Endodermal cell (in vitro differentiated cells): ENCODE measurements at places on chromosomes 16 and 17. TPM values are rescaled to one million over a fixed set of nuclear protein-coding genes. Genes with fewer than 3 reads are reported as not detected.

GRCh38 chr16:19382887-19383816 lies 34.5 kb upstream of the TMC5 start:
- no peaks in the 10 kb centered on the region for H3K36me3 ChIP-seq
- H3K27ac ChIP-seq = no peak overlapping the region
- peaks cover 3% of the 10 kb centered on the region for H3K4me1 ChIP-seq
- no peaks in the 10 kb centered on the region for H3K27me3 ChIP-seq

DNA sequence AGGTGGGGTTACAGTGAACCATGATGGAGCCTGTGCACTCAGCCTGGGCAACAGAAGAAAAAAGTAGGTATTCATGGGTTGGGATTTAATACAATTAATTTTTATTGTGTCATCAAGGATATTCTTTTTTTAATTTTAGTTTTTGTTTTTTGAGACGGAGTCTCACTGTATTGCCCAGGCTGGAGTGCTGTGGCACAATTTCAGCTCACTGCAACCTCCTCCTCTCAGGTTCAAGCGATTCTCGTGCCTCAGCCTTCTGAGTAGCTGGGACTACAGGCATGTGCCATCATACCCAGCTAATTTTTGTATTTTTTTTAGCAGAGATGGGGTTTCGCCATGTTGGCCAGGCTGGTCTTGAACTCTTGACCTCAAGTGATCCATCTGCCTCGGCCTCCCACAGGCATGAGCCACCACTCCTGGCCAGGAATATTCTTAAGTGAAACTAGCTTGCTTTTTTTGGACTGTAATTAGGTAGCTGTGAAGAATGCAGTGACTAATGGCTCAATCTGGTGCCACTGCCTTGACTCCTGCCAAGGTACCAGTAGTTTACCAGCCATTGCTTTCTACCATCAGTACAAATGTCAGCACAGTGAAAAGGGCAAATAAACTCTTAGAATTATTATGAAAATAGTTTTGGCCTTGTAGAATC lies 4.8 kb downstream of the PPM1D start:
- peak overlapping the region; percentile 99 for H3K4me3 ChIP-seq
- no peak for DNase-seq
- no peaks in the 10 kb centered on the region for H3K4me1 ChIP-seq
- H3K27me3 ChIP-seq = no peaks in the 10 kb centered on the region
- no peaks in the 10 kb centered on the region for H3K36me3 ChIP-seq

DNA sequence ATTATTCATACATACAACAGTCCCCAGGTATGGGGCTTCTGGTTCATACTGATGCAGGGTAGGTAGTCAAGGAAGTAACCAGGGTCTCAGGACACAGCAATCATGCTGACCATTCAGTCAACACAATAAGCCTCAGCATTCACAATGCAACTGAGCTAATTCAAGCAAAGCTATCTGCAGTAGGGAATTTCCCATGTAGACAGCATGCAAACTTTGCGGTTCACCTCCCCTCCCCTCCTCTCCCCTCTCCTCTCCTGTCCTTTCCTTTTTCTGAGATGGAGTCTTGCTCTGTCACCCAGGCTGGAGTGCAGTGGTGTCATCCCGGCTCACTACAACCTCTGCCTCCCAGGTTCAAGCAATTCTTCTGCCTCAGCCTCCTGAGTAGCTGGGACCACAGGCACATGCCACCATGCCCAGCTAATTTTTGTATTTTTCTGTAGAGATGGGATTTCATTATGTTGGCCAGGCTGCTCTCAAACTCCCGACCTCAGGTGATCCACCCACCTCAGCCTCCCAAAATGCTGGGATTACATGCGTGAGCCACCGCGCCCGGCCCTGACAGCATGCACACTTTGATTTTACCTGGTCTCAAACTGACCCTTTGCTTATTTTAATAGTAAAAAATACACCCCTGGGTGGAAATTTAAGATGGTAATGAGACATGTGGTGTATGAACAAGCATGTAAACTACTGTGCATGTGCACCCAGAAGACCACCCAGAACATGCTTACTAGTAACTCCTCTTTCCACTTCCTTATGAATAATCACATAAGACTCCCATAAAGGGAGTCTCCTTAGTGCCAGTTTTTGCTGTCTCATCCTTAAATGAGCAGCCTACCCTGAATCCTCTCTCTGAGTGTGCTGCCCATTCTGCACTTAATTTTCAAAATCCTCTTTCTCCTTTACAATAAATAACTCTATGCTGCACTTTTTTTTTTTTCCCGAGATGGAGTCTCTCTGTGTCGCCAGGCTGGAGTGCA lies 9.3 kb upstream of the RNF135 start:
- H3K36me3 ChIP-seq = no peaks in the 10 kb centered on the region
- H3K4me1 ChIP-seq = no peaks in the 10 kb centered on the region
- no peak overlapping the region for H3K27ac ChIP-seq
- no peak overlapping the region for H3K4me3 ChIP-seq
- no peaks in the 10 kb centered on the region for H3K27me3 ChIP-seq
- DNase-seq = peak; percentile 49

GRCh38 chr16:23317751-23318150 lies 15.6 kb downstream of the SCNN1B start:
- H3K27me3 ChIP-seq = no peaks in the 10 kb centered on the region
- H3K4me3 ChIP-seq = no peak overlapping the region
- no peak for DNase-seq
- H3K36me3 ChIP-seq = no peaks in the 10 kb centered on the region
- no peak overlapping the region for H3K27ac ChIP-seq
- no peaks in the 10 kb centered on the region for H3K4me1 ChIP-seq

DNA sequence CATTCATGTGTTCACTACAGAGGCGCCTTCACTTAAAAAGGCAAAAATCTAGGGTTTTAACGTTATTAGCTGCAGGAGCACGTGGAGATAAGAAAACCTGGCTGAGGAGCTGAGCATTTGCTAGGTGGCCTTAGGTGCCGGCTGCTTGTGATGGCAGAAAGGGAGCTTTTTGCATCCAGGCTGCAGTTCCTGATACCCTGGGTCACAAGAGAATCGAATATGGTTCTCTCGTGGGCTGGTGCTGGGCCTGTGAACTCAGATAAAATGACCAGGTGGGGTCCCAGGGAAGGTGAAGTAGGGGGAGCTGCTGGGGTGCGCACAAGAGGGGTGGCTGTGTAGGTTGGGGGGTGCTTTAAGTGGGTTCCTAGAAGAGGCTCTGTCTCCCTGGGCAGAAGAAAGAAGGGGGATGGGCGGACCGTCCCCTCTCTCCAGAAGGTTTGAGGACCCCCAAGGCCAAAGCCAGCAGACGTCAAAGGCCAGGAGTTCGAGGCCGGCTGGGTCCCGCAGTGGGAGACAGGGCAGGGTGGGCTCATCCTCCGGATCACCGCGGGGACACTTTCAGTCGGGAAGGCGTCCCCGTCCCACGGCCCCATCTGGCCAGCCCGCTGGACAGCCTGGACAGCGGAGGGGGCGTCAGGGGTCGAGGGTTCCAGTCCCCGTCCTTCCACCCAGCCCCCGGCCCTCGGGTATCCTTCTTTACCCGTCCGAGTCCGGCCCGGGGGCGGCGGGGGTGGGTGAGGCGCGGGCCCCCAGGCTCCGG lies 740 bp upstream of the CMIP start:
- no peaks in the 10 kb centered on the region for H3K36me3 ChIP-seq
- peaks cover 19% of the 10 kb centered on the region for H3K27me3 ChIP-seq
- H3K4me3 ChIP-seq = peak overlapping the region; percentile 70
- peak; percentile 71 for DNase-seq

ALDOA gene
- 652 to 2,586 TPM (median 705 TPM) in 3 replicates for total RNA-seq

KCNJ18 gene
- total RNA-seq = not detected in 3 replicates

RASL10B gene
- 26.1 and 28.6 TPM in 2 replicates for total RNA-seq

DNA sequence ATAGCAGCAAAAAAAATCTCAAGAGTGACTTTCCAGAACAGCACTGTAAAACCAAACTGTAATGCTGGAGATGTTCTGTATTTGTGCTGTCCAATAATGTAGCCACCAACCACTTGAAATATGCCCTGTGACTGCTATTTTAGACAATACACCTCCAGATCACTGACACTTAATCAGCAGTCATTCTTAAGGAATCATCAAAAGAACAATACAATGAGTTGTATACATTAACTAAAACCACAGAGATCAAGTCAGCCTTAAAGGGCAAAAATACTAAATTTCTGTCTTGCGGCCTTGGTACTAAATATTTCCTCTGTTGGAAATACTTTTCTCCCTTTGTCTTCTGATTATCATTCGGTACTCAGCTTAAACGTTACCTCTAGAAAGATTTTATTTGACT lies 33.6 kb upstream of the ANKFY1 start:
- peaks cover 79% of the 10 kb centered on the region for H3K36me3 ChIP-seq
- H3K27me3 ChIP-seq = no peaks in the 10 kb centered on the region
- no peak overlapping the region for H3K4me3 ChIP-seq
- H3K27ac ChIP-seq = no peak overlapping the region

GRCh38 chr16:6498858-6499257 lies 833.8 kb upstream of the RBFOX1 start:
- no peak overlapping the region for H3K27ac ChIP-seq
- H3K4me3 ChIP-seq = no peak overlapping the region
- H3K36me3 ChIP-seq = no peaks in the 10 kb centered on the region
- no peak for DNase-seq

UTS2R gene
- total RNA-seq = 0.29 and 0.40 TPM in 2 replicates

DNA sequence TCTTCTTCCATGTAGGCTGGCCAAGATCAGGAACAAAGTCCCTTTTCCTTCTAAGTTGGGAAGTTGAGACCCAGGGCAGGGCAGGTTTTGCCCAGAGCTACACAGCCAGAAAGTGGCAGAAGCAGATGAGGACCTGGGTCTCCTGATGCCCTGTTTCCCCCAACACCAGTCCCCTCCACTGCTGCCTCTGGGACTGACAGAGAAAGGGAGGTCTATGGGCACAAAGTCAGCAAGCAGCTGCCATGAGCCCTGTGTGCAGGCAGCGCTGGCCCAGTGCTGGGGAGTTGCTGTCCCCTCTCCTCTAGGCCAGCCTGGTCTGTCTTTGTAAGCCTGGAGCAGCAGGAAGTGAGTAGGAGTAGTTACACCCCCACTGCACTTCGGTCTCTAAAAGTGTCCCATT lies 46.9 kb upstream of the NKD1 start:
- H3K27ac ChIP-seq = no peak overlapping the region
- H3K4me1 ChIP-seq = peaks cover 2% of the 10 kb centered on the region
- DNase-seq = peak; percentile 25
- no peaks in the 10 kb centered on the region for H3K27me3 ChIP-seq

GRCh38 chr17:879546-880442 lies 97.6 kb downstream of the MRM3 start:
- H3K36me3 ChIP-seq = peaks cover 38% of the 10 kb centered on the region
- DNase-seq = peak; percentile 99
- no peak overlapping the region for H3K4me3 ChIP-seq
- peak overlapping the region; percentile 21 for H3K27ac ChIP-seq
- no peaks in the 10 kb centered on the region for H3K27me3 ChIP-seq

DNA sequence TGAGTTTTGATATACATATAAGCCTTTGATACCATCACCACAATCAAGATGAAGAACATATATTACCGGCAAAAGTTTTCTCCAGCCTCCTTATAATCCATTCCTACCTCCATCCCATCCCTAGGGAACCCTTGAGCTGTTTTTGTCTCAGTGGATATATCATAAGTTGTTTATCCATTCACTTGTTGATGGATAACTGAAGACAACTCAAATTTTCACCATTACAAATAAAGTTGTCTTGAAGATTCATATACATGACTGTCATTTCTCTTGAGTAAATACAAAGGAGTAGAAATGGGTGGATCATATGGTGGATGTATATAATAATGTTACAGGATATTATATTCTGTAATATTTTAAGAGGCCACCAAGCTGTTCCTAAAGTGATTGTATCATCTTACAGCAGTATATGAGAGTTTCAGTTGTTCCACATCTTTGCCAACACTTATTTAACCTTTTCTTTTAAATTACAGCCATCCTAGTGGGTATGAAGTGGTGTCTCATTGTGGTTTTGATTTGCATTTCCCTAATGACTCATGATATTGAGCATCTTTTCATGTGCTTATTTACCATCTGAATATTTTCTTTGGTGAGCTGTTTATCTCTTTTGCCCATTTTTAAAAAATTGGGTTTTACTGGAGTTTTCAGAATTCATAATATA lies 17.4 kb downstream of the NF1 start:
- H3K36me3 ChIP-seq = peaks cover 9% of the 10 kb centered on the region
- no peak overlapping the region for H3K27ac ChIP-seq
- no peak overlapping the region for H3K4me3 ChIP-seq
- H3K4me1 ChIP-seq = no peaks in the 10 kb centered on the region
- no peaks in the 10 kb centered on the region for H3K27me3 ChIP-seq

TVP23C gene
- 53.6 and 73.2 TPM in 2 replicates for total RNA-seq

KIF18B gene
- 19.9 to 71.0 TPM (median 64.7 TPM) in 3 replicates for total RNA-seq

DNA sequence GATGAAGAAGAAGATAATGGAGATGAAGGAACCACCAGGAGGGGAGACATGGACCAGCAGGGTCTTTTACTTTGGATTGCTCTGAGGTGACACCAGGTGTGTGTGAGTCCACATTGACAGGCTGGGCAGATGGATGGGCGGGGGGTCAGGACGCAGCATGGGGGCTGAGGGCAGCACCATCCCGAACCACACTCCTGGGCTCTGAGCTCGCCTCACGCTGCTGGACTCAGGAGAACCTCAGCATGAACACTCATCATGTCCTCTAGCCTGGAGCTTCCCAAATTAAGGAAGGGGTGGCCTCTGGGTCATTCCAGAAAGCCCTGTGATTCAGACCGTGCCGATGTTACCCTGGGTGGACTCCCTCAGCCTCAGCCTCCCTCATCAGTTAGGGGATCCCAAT lies 50.4 kb upstream of the MAP3K14 start:
- no peaks in the 10 kb centered on the region for H3K27me3 ChIP-seq
- H3K27ac ChIP-seq = no peak overlapping the region
- H3K4me1 ChIP-seq = peaks cover 4% of the 10 kb centered on the region

GRCh38 chr17:44011876-44012275 lies 2.9 kb downstream of the TMEM101 start:
- DNase-seq = no peak
- H3K36me3 ChIP-seq = peaks cover 11% of the 10 kb centered on the region
- H3K27me3 ChIP-seq = no peaks in the 10 kb centered on the region
- H3K4me1 ChIP-seq = peaks cover 9% of the 10 kb centered on the region

- no peak overlapping the region for H3K27ac ChIP-seq
- peaks cover 12% of the 10 kb centered on the region for H3K4me1 ChIP-seq
- H3K27me3 ChIP-seq = no peaks in the 10 kb centered on the region
Measured at GRCh38 chr17:27473748-27474609, 17.7 kb downstream of the KSR1 start.

DNA sequence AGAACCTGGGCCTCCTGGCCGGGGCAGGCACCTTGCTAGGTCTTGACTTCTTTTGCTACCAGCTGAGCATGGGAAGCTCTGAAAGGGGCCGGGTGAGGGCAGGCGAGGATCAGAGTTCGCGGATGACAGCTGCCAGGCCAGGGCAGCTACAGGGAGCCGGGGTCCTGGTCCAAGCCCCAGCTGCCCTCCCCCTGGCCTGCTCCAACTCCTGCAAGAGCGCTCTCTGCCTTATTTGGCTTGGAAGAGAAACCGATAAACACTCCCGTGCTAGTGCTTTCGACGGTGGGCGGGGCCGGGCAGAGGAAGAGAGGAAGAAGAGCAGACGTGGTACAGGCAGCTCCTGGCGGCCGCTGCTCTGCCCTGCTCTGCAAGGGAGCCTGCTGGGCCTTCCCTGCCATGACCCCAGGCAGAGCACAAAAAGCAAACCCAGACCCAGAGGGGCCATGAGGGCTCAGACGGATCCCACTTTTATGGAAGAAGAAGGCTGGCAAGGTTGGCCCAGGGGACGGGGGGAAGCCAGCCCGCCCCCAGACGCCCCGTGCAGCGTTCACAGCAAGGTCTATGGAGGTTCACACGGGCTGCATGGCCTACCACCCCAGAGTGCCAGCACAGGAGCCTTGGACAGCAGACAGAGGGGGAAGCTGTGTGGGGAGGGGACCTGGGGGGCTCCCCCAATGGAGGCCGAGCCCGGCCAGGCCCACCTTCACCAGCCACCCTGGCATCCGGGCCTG lies 25.6 kb downstream of the PIEZO1 start:
- H3K4me3 ChIP-seq = no peak overlapping the region
- H3K4me1 ChIP-seq = peaks cover 20% of the 10 kb centered on the region
- DNase-seq = peak; percentile 82
- H3K27me3 ChIP-seq = no peaks in the 10 kb centered on the region
- no peaks in the 10 kb centered on the region for H3K36me3 ChIP-seq
